ENCODE measurements at places on chromosomes 6 and 20.

GRCh38 chr6:11149551-11149950 is 38.0 kb upstream of the ERVFRD-1 start:
- no peak for DNase-seq

DNA sequence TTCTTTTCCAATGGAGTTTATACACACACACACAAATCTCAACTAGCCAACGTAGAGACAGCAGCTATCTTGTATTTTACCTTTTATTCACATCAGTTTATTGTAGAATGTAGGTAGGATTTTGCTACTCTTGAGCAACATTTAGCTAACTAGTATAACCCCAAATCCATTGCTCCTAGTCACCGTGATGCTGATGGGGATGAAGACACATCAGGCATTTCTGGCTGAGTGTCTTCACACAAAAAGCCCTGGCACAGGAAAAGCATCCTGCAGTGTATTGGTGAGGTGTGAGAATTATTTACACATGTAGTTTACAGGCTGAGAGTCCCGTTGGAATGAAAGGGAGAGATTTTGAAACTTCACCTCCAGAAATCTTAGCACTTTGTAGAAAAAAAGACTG is 65.9 kb upstream of the FBXL4 start:
- no peak for DNase-seq

DNA sequence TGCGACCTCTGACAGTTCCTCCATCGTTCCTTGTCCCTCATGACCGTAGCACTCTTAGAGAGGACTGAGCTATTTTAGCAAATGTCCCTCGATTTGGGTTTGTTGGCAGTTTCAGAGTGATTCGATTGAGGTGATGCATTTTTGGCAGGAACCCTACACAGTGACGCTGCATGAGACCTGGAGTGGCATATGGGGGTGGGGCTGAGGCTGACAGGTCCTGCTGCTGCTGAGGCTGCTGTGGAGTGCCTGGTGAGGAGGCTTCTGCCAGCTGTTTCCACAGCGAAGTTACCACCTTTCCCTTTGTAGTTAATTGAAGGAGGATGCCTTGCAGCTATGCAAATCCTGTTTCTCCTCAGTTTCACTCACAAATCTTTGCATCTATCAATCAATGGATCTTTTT is 19.8 kb downstream of the PXDC1 start:
- DNase-seq: no peak

GRCh38 chr6:27176096-27176495 is 71.4 kb upstream of the PRSS16 start:
- peak; percentile 8 for DNase-seq

DNA sequence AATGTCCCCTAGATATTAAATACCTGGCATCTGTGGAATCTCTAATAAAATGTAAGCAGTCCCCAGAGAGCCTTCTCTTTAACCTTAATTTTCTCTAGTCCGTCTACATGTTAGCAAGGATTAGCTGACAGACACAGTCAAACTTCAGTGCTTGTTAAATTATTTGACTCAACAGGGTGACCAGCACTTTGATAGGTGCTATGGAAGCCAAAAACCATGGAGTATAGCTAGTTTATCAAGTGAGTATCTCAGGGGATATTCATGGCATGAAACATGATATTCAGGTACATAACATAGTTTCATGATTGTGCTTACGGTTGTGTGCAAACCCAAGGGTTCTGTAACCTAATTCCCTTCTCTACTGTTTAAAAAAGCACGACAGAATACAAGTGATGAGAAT is 3.9 kb downstream of the RHAG start:
- DNase-seq: no peak

- DNase-seq: no peak
Observed at GRCh38 chr6:20632696-20633095, 98.4 kb downstream of the CDKAL1 start.
